ENCODE measurements at places on chromosomes 16 and 17.

GRCh38 chr17:58189436-58190146 lies 2.9 kb upstream of the EPX start:
- DNase-seq: no peak

GRCh38 chr17:82019690-82020571 lies 2.7 kb downstream of the CENPX start:
- peak; percentile 28 for DNase-seq

DNA sequence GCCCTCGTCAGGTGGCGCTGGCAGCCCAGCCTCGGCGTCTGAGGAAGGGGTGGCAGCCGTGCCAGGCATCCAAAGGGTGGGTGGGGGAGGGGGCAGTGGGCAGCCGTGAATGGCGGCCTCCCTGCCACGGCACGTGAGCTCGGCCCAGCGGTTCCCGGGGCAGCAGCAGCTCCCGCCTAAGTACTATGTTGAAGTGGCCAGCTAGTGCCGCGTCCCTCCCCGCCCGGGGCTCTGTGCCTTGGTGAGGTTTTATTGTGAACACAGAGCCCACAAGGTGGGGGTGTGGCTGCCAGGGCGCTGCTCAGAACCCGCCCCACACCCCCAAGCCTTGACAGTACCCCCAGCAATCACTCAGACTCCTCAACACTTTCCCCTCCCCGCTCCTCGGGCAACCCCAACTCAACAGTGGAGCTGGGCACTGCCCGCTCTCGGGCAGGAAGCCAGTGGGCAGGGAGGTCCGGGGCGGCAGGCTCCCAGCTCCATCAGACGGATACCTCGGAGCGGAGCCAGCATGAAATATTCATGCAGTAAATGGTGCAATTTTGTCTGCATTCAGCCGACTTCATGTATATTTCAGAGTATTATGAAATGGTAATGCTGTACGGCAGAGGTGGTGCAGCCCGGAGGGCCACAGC lies 80.4 kb downstream of the ENGASE start:
- no peak for DNase-seq

DNA sequence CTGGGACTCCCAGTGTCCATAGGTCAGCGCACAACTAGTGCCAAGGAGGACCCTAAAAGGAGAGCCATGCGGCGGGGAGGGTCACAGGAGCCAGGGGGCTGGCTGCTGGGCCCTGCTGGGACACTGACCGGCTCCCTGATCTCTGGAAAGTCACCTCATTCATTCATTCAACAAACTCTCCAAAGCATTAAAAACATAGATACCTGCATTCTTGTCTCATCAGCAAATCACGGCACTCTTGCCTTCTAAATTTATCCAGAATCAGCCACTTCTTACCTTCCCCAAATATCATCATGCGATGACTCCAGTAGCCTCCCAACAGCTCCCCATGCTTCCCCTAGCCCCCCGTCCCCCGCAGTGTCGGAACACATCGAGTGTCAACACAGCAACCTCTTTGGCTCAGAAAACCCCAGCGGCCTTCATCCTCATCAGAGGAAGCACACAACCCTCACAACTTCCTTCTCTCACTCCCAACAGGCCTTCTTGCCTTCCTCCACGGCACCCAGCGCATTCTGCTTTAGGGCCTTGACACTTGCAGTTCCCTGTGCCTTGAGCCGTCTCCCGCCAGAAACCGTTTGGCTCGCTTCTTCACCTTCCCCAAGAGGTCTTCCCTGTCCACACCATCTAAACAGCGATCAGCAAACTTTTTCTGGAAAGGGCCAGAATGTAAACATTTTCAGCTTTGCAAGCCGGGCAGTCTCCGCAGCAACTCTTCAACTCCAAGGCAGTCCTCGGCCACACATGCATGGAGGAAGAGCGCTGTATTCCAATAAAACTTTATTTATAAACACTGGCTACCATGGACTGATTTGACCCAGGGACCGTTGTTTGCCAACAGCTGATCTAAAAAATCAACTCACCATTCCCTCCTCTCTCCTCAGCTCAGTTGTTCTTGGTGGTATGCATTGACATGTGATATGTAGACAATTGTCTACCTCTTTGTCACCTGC lies 119.5 kb upstream of the TNRC6C start:
- DNase-seq: no peak

- no peak for DNase-seq
Measured at GRCh38 chr17:27530764-27531391, 74.6 kb downstream of the KSR1 start.

DNA sequence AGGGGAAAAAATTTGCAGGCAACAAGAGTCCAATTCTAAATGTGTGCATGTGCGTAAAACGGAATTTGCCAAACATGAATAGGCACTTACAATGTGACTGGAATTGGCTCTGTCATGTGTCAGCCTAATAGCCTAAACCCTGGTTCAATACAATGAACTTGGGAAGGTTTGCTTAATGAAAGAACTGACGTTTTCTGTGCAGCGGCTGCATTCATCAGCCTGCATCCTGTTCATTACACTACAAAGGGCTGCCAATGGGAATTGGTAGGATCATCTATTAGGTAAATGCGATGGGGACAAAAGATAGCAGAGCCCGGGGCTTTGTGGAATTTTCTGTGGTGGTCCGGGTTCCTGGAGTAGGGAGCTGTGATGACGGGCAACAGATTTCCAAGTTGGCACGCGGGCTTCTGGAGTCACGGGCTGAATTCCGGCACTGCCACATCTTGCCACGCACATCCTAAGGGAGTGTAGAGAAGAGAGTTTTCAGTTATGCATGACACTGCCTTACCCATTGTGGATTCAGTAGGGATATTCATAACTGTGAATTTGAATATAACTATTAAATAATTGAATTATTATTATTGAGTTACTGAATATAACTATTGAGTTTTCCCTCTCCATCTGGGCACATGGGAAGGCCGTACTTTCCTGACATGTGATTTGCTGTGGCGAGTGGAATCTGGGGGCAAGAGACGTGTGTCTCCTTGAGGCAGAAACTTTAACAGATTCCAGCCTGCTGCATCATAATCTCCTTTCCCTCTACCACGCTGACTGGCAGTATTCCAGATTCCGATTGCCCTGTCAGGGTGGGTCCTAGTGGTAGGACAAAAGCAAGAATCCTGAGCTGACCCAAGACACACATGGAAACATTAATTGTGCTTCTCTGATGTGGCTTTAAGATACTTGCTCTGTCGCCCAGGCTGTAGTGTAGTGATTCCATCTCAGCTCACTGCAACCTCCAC lies 565.6 kb downstream of the WWOX start:
- DNase-seq: no peak

DNA sequence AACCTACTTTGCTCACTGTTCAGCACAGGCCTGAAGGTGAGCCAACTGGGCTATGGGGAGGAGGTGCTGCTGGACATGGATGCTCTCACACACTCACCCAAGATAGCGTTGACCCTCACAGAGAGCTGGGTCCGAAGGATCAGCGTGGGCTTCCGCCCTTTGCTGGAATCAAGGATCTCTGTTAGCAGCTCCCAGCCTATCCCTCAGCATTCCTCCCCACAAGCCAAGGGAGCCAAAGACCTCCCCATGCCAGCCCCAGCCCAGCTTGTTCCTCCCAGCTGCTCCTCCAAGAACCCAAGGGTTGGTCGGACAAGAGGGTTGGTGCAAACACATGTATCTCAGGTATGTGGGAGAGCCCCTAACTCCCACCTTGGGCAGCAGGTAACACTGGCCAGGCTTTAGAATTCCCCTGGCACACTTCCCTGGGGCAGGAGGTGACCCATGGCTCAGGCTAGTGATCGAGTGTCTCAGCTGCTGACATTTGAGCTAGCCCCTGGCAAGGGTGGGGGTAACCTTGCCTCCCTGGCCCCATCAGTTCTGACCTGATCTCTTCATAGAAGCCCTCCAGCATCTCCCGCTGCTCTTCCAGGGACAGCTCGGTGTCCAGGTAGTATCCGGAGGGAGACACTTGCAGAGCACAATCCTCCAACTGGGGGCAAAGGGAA lies 8.3 kb downstream of the FHOD1 start:
- DNase-seq: no peak

GRCh38 chr16:86355951-86356350 lies 154.4 kb upstream of the FOXF1 start:
- no peak for DNase-seq

All from NCI-H748 treated with DMSO at 0.1 percent for 48 hours (cell line).